ENCODE measurements at places on chromosomes 1 and 21.

- no peak for DNase-seq
Observed at GRCh38 chr1:105636052-105636451, 1420.4 kb upstream of the PRMT6 start.

- DNase-seq = no peak
Observed at GRCh38 chr1:44408212-44408582, 3.1 kb downstream of the RNF220 start.

GRCh38 chr1:157697781-157698569 lies 2.6 kb downstream of the FCRL3 start:
- no peak for DNase-seq

GRCh38 chr1:6489799-6490180 lies 1.7 kb downstream of the PLEKHG5 start:
- peak; percentile 72 for DNase-seq

- no peak for DNase-seq
Observed at GRCh38 chr1:161502181-161502580, 3.1 kb upstream of the FCGR2A start.

- DNase-seq = no peak
Observed at GRCh38 chr1:107339775-107340174, 198.9 kb downstream of the NTNG1 start.

DNA sequence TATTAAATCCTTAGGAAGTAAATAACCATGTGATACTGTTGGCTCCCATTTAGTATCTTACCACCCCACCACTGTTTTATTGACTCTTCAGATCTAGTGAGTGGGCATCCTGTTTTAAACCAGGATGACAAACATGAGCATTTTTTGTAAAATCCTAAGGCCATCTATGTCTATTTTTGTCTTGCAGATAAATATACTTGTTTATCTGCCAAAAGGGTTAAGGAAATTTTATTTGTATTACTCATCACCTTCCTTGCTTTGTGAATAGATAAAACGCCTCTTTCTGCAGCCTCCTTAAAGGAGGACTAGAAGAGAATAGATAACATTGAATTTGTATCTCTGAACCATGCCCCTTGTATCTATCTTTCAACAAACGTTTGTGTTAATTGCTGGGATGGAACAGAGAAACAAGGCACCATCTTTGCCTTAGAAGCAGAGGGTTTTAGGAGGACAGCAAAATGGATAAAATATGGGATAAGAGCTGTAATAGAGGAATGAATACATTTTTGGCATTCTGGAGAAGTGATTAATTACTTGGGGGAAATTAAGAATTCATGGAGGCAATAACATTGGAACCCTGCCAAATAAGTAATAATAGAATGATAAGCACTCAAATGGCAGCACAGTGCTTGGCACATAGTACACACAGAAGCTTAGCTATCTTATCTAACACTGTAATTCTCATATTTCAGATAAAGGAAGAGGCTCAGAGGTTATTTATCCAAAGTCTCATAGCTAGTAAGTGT lies 14.7 kb downstream of the YTHDF2 start:
- DNase-seq = no peak

- no peak for DNase-seq
Observed at GRCh38 chr1:97384294-97384968, 536.4 kb downstream of the DPYD start.

GRCh38 chr1:154772606-154773506 lies 97.2 kb downstream of the KCNN3 start:
- no peak for DNase-seq

Measured in body of pancreas (tissue), 4 donors.